ENCODE measurements at places on chromosomes 6 and 20.

GRCh38 chr20:33914919-33915318 is 78.8 kb upstream of the RALY start:
- DNase-seq = no peak

GRCh38 chr6:5261545-5262109 is 314 bp downstream of the FARS2 start:
- DNase-seq = no peak

DNA sequence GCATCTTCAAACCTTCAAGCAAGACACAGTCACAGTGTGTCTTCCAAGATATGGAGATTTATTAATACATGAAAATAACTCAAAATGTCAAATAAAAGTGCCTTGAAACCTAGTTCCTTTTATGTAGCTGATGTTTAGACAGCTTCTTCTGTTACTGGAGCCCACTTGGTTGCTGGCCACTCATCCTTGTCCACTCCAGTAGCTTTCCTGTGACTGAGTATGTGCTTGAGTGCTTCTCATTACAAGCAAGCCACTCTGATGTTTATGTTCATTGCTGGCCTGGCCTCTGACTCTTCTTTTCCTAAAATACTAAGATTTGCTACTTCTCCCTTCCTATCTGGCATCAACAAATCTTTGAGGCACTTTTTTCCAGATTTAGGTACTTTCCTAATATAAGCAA is 545.2 kb upstream of the MAN1A1 start:
- DNase-seq = no peak

DNA sequence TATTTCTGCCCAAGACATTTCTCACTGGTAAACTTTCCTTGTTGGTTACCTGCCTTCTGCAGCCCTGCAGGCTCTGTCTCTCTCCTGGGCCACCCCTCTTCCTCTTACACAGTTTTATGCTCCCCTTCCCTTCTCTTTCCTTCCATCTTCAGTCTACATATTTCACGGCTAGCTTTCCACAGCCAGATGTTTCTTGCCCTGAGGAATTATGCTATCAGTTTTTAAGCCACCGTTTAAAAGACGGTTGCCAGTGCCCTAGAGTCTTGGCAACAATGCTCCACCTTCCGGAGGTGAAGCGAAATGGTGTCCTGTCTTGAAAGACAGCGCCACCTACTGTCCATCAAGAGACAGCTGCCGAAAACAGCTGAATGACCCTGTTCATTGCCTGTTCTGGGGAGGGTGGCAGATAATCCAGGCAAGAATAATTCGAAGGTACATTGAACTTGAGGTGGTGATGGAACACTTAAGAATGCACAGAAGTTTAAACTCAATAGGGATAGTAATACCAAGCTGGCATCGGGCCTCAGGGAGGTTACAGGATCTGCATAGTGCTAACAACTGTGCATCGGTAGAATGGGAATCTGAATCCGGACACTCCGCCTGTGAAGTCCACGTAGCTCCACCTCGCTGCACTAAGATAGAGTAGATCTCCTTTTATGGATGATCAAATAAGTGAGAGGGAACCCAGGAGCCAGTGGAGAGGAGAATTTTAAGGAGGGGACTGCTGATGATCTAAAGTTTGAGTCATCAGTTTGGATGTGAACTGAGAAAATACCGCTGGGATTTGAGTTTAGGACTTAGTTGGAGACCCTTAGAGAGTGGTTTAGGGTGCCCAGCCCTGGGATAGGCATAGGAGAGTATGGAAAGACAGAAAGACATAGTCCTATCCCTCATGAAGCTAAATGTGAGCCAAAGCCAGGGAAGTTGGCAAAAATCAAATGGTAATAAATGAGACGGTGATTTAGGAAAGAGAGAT is 4.8 kb upstream of the TRIM40 start:
- DNase-seq = peak; percentile 64

GRCh38 chr6:76817429-76817828 is 645.9 kb downstream of the HTR1B start:
- DNase-seq = no peak

DNA sequence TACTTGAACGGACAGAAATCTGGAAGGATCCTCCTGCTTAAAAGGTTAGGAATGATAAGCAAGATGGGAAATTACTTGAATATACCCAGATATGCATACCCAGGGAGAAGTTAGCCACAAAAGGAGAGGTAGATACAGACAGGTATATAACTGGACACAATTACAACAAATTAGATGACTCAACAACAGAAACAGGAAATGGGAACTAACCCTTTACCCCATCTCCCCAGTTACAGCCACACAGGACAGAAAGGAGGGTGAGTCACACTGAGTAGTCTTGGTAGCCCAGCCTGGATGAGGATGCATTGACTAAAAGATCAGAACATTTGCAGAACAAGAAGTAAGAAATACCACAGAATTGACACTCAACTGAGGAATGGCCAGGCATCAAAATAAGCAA is 61.2 kb downstream of the C6orf52 start:
- no peak for DNase-seq

- DNase-seq = no peak
These were observed 151.6 kb downstream of the EPM2A start for GRCh38 chr6:145583753-145584152.

DNA sequence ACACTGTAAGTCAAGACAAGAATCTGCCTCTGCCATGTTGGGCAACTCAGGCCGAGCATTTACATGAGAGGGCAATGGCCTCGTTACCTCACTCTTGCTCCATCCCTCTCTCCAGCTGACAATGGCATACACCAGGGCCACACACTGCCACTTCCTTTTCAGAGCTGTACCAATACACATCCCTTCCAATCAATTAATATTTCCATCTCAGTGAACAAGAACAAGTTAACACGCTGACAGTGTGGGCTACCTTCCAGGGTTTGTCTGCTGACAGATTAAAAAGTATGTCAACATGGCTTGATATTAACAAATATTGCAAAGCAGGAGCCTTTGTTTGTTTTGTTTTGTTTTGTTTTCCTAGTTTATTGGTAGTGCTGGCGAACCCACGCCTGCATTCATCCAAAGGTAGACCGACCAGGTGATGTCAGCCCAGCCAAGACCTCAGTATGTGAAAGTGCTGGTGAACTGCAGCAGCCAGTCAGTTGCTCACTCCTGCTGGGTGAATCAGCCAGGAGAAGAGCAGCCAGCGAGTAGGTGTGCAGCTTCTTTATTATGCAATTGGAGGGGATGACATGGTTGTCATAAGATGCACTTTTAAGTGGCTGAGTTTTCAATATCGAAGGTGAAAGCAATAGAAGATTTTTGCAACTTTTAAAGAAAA is 487.3 kb upstream of the JARID2 start:
- DNase-seq = no peak

DNA sequence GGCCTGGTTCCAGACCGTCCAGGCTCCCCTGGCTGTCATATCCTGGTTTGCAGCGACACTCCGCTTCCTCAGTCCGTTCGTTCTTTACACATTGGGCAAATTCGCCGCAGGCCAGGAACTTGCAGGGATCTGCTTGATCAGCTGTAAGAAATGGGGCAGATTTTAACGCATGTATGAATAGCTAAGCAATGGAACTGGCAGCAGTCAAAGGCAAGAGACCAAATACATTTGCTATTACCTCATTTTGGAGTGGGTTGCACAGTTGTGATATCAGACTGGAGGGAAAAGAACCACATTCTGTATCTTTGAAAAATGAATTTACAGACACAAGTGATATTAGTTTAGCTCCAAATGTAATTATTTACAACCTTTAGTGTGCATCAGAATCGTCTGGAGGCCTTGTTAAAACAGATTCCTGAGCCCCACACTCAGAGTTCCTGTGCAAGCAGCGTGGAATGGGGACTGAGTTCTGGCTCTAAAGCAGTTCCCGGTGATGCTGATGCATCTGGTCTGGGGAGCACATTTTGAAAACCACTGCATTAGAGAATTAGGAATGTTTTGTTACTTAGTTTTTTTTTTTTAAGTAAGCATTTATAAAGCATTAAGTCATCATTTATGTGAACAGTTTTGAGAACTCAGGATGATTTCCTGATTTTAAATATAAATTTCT is 141.3 kb downstream of the IMPG1 start:
- no peak for DNase-seq

GRCh38 chr6:106702451-106703110 is 73.2 kb downstream of the QRSL1 start:
- no peak for DNase-seq

DNA sequence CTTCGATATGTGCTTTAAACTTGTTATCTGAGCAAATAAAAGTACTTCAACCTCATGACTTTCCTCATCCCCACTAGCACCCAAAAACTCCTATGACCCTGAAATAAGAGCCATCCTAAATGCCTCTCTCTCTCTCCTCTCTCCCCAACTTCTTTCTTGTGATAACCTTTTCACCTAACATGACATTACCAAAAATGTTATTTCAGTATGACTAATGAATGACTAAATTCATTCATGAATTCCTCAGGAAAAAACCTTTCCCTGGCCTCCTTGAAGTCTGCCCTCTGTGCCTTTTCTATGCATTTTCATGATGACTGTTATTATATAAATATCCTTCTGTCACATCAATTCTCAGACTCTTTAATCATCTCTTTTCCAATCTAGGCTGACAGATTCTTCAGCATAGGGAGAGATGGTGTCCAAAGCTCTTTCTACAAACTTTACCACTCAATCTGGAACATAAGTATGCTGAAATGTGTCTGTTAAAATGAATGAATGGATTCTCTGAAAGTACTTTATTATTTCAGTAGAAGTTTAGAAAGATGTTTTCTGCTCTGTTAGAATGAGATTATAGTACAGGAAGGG is 114.3 kb upstream of the GGTLC1 start:
- DNase-seq = no peak

GRCh38 chr6:122694602-122695001 is 84.4 kb downstream of the PKIB start:
- DNase-seq = no peak

- no peak for DNase-seq
These were observed 158.7 kb downstream of the SCML4 start for GRCh38 chr6:107665382-107665781.

DNA sequence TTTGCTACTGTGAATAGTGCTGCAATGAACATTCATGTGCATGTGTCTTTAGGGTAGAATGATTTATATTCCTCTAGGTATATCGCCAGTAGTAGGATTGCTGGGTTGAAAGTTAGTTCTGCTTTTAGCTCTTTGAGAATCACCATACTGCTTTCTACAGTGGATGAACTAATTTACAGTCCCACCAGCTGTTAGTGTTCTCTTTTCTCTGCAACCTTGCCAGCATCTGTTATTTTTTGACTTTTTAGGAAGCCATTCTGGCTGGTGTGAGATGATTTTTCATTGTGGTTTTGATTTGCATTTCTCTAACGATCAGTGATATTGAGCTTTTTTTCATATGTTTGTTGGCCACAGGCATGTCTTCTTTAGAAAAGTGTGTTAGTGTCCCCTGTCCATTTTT is 40.0 kb downstream of the PLG start:
- DNase-seq = no peak

GRCh38 chr20:43863330-43863729 is 51.3 kb upstream of the TOX2 start:
- no peak for DNase-seq

DNA sequence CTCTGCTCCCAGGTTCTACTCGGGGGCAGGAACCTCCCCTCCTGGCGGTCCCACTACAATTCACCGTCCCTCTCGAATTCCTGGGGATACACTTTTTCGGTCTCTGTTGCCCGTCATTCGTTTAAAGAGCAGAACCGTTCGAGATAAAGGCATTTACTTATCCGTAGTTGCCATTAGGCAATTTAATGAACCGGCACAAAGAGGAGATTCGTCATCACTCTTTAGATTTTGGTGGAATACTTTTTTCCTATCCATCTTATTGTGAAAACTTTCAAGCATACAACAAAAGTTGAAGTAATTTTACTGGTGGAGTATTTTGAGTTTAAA is 1.2 kb upstream of the CD24 start:
- no peak for DNase-seq

DNA sequence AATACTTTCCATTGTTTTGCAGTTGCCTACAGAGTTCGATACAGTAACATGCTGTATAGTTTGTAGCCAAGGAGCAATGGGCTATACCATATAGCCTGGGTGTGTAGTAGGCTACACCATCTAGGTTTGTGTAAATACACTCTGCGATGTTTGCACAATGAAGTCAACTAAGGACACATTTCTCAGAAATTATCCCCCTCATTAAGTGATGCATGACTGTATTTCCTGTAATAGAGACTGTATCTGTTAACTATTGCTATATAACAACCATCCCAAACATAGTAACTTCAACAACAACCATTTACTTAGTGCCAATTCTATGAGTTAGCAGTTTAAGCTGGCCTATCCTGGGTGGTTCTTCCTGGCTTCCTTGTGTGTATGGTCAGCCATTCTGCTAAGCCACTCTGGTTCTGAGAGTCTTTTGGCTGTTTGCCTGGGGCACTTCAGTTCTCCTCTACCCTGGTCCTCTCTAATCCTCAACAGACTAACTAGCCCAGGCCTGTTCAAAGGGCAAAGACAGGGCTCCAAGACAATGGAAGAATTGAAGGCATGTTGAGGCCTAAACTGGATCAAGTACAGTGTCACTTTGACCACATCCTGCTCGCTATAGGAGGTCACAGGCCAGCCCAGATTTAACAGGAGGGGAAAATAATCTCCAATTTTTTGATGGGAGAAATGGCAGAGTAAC is 124.0 kb downstream of the PLCB1 start:
- DNase-seq = no peak

- peak; percentile 59 for DNase-seq
These were observed 242.2 kb downstream of the HIVEP2 start for GRCh38 chr6:142702501-142703460.

DNA sequence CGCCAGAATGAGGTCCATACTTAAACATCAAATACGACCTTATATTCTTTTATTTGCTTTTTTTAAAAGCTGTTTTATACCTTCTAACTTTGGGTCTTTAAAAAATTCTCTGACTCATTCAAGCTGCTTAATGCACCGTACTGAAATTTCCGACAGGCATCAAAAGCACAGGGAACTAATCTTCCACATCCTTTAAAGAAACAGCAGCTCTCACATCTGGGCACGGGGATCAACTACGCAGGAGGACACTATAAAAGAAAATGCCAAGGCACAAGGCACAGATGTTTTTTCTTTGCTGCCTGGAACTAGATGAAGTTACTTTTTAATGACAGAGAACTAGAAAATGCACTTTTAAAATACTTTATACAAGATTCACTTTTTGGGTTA is 112.4 kb upstream of the ARG1 start:
- no peak for DNase-seq

- DNase-seq = no peak
These were observed 27.7 kb downstream of the CST9L start for GRCh38 chr20:23540624-23541023.

Measured in bone marrow (tissue), 2 donors.